ENCODE measurements at places on chromosomes 1 and 21. TPM values are rescaled to one million over a fixed set of nuclear protein-coding genes. Genes with fewer than 3 reads are reported as not detected.
A peak's percentile ranks its signal among the peaks of the same experiment; 100 is the strongest.

- no peak overlapping the region for H3K27ac ChIP-seq
- no peaks in the 10 kb centered on the region for H3K36me3 ChIP-seq
- H3K4me1 ChIP-seq = no peaks in the 10 kb centered on the region
- H3K27me3 ChIP-seq = no peaks in the 10 kb centered on the region
- no peak overlapping the region for H3K4me3 ChIP-seq
- DNase-seq = no peak
Observed at GRCh38 chr21:22019766-22020165, 1021.6 kb downstream of the NCAM2 start.

DNA sequence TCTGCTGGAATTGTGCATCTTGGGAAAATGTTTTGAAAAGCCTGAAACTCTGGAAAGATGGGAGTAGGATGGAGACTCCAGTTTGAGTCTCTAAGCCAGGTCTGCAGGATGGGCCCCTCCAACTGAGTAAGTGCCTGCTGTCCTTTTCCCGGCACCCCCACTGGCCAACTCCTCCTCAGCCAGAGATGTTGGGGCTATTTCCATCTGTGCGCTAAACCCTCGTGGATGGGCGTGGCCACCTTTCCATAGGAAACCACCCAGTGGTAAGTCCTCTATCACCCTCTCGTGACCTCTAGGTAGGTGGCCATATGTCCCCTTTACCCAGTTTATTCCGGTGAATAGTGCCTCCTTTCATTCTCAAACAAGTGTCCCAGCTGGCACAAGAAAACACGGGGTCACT is 250.9 kb downstream of the TOMM20 start:
- H3K36me3 ChIP-seq = no peaks in the 10 kb centered on the region
- no peak overlapping the region for H3K27ac ChIP-seq
- no peaks in the 10 kb centered on the region for H3K4me1 ChIP-seq
- H3K27me3 ChIP-seq = no peaks in the 10 kb centered on the region
- H3K4me3 ChIP-seq = no peak overlapping the region
- DNase-seq = no peak

TMEM269 gene
- total RNA-seq = 1.1 TPM

SLC1A7 gene
- not detected for total RNA-seq

LRRC3 gene
- total RNA-seq = 1.6 TPM

DNA sequence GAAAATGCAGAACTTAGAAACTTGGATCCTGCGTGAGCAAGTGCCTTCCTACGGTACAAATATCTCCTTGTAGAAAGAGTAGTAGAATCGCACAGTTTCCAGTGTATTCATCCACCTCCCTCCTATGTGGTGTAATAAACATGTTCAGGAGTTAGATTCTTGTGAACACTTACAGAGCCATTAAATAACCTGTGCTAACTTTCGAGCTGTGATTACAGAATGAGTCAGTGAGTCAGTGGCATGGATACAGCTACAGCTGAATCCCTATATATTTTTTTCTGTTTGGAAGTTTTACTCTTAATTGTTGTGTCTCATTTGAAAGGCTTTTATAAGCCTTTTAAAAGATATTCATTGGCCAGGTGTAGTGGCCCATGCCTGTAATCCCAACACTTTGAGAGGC is 148.7 kb downstream of the EDEM3 start:
- no peak overlapping the region for H3K27ac ChIP-seq
- no peaks in the 10 kb centered on the region for H3K4me1 ChIP-seq
- DNase-seq = no peak
- H3K27me3 ChIP-seq = peaks cover 3% of the 10 kb centered on the region

DNA sequence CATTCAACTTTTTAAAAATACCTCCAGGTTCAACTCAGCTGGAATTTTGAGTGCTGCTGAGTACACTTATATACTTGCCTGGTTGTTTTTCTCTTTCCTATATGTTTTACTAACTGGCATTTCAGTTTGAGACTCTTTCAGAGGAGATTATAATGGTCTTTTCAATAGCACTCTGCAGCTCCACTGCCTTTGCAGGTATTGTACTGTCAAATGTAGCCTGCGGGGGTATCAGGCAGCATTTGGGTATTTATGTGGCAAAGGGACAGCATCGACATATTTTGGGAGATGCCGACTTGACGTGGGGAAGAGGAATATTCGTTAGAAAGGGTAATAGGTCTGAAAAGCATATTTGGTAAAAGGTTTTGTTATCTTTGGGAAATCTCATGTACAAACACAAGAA is 11.1 kb upstream of the TGFBR3 start:
- H3K4me3 ChIP-seq = no peak overlapping the region
- H3K27me3 ChIP-seq = no peaks in the 10 kb centered on the region
- no peaks in the 10 kb centered on the region for H3K36me3 ChIP-seq
- no peaks in the 10 kb centered on the region for H3K4me1 ChIP-seq
- no peak for DNase-seq

DNA sequence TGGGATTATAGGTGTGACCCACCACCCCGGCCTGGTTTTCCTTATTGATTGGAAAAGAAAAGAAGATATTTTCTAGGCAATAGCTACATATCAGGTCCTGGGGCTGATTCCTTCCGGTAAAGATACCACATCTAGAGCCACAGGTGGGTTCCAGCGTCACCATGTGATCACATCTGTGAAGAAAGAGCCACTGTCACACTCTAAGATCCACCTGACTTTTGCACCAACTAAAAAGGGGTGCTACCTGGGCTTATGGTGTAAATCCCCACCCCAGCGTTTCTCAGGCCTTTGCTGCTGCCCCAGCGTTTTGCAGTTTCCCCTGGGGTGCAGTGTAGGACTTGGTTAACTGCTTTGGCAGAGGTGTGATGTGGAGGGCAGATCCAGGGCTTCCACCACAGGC is 22.3 kb upstream of the PDE9A start:
- no peak overlapping the region for H3K4me3 ChIP-seq
- no peak for DNase-seq
- H3K36me3 ChIP-seq = no peaks in the 10 kb centered on the region
- H3K4me1 ChIP-seq = no peaks in the 10 kb centered on the region

DNA sequence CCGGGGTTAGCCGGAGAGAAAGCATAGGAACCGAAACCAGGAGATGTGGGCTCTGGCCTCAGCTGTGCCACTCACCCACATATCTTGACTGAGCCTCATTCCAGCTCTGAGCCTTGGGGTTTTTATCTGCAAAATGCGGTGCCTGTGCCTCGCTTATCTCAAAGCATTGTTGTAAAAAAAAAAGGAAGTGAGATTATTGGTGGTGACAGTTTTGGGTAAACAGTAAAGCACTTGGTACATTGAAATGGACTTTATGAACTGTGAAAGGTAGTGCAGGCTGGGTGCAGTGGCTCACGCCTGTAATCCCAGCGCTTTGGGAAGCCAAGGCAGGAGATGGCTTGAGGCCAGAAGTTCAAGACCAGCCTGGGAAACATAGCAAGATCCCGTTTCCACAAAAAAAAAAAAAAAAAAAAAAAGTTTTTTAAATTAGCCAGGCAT is 3.8 kb downstream of the PTAFR start:
- peak; percentile 20 for DNase-seq
- H3K27me3 ChIP-seq = no peaks in the 10 kb centered on the region
- no peak overlapping the region for H3K27ac ChIP-seq
- H3K36me3 ChIP-seq = no peaks in the 10 kb centered on the region
- H3K4me1 ChIP-seq = peaks cover 20% of the 10 kb centered on the region
- H3K4me3 ChIP-seq = peak overlapping the region; percentile 26

CDK18 gene
- 0.49 TPM for total RNA-seq

NFIA gene
- 1.5 TPM for total RNA-seq

SLC9C2 gene
- total RNA-seq = not detected

- H3K4me1 ChIP-seq = no peaks in the 10 kb centered on the region
- no peak overlapping the region for H3K4me3 ChIP-seq
- H3K27me3 ChIP-seq = no peaks in the 10 kb centered on the region
- no peak overlapping the region for H3K27ac ChIP-seq
Observed at GRCh38 chr1:60223158-60223557, 149.6 kb upstream of the C1orf87 start.

GRCh38 chr1:109788695-109789521 is 25.2 kb upstream of the EPS8L3 start:
- H3K36me3 ChIP-seq = no peaks in the 10 kb centered on the region
- no peaks in the 10 kb centered on the region for H3K27me3 ChIP-seq
- no peak overlapping the region for H3K27ac ChIP-seq
- peaks cover 48% of the 10 kb centered on the region for H3K4me1 ChIP-seq
- no peak for DNase-seq

- no peak for DNase-seq
- H3K36me3 ChIP-seq = no peaks in the 10 kb centered on the region
- H3K27ac ChIP-seq = no peak overlapping the region
- no peak overlapping the region for H3K4me3 ChIP-seq
- H3K27me3 ChIP-seq = no peaks in the 10 kb centered on the region
Observed at GRCh38 chr1:46816930-46817329, 18.1 kb downstream of the CYP4B1 start.

GFI1 gene
- total RNA-seq = 3.0 TPM

OR2T34 gene
- total RNA-seq = not detected

DNA sequence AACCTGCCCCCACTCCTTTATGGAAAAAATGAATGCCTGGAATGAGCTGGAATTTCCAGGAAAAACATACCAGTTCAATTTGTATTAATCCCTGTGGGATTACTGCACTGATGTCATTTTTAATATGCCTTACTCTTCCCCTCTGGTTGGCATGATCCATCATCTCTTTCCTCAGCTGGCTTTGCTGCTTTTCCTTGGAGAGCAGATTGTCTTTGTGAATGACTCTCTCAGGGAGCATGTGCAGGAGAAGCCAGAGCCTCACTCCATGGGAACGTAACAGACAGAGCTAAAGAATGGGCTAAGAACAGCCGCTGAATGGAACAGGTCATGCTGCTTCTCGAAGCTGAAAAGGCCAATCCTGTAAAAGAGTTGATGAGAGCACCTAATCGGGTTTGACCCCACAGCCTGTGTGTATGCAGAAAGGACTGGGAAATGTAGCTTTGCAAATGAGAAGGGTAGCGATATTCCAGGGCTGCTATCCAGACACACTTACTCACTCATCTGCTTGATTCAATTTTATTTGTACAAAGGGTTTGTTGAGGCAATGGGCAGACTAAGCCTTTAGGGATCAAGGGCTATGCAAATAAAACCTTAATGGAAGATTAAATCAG is 20.7 kb downstream of the PHC2 start:
- DNase-seq = no peak
- H3K27ac ChIP-seq = no peak overlapping the region
- H3K36me3 ChIP-seq = no peaks in the 10 kb centered on the region
- no peak overlapping the region for H3K4me3 ChIP-seq
- H3K4me1 ChIP-seq = no peaks in the 10 kb centered on the region
- H3K27me3 ChIP-seq = peaks cover 29% of the 10 kb centered on the region

ASB17 gene
- not detected for total RNA-seq

MSH4 gene
- total RNA-seq = 0.22 TPM

TCEA3 gene
- 8.5 TPM for total RNA-seq

DYRK3 gene
- 0.67 TPM for total RNA-seq

LCE3E gene
- total RNA-seq = not detected

GRCh38 chr1:30875916-30876315 is 32.6 kb downstream of the SDC3 start:
- H3K4me1 ChIP-seq = no peaks in the 10 kb centered on the region
- no peak overlapping the region for H3K27ac ChIP-seq
- no peak for DNase-seq

DNA sequence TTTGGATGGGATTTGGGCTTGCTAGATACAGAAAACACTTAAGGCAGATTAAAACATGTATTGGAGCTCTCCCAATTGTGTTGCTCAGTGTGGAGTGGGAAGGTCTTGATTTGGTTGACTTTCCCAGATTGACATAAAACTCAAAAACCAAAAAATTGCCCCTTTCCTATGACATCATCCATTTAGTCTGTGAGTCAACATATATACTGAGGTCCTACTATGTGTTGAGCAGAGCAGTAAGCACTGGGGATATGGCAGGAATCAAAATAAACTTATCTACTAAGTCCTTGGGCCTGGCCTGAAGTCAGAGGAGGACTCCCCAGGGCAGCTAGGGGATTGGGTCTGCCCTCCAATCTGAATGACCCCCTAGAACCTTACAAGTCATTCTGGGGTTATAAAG is 61.0 kb downstream of the CHIA start:
- no peaks in the 10 kb centered on the region for H3K27me3 ChIP-seq
- no peak overlapping the region for H3K27ac ChIP-seq
- no peak for DNase-seq
- no peaks in the 10 kb centered on the region for H3K36me3 ChIP-seq
- peaks cover under 1% of the 10 kb centered on the region for H3K4me1 ChIP-seq
- no peak overlapping the region for H3K4me3 ChIP-seq

MRPL24 gene
- 18.2 TPM for total RNA-seq

EFNA1 gene
- total RNA-seq = 0.30 TPM

GRCh38 chr1:228842094-228842775 is 107.0 kb downstream of the RHOU start:
- no peak overlapping the region for H3K27ac ChIP-seq
- DNase-seq = no peak
- H3K4me3 ChIP-seq = no peak overlapping the region
- H3K36me3 ChIP-seq = no peaks in the 10 kb centered on the region
- no peaks in the 10 kb centered on the region for H3K27me3 ChIP-seq

VSIG8 gene
- not detected for total RNA-seq

TP73 gene
- total RNA-seq = not detected

- no peak for DNase-seq
- no peaks in the 10 kb centered on the region for H3K36me3 ChIP-seq
- no peaks in the 10 kb centered on the region for H3K4me1 ChIP-seq
- no peak overlapping the region for H3K27ac ChIP-seq
Observed at GRCh38 chr1:233627376-233627775, 13.5 kb downstream of the KCNK1 start.
